H1 (cell line): ENCODE measurements at places on chromosomes 11 and 22.

DNA sequence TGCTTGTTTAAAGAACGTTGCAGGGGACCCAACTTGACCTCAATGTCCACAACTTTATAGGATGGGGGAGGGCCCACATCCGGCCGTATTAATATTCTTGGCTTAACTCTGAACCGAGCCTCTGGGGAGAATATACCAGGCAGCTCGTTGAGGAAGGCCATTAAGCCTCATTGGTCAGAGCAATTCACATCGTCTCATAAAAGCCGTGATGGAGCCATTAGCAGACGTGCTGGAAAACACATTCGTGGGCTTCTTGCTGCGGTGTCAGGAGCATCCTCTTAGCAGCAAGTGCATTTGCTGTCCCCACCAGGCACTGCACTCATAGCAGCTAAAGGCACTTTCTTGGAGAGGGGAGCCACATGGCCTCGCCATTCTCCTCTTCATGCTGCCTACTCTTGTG is 14.9 kb downstream of the DSCAML1 start:
- no peak for DNase-seq

DNA sequence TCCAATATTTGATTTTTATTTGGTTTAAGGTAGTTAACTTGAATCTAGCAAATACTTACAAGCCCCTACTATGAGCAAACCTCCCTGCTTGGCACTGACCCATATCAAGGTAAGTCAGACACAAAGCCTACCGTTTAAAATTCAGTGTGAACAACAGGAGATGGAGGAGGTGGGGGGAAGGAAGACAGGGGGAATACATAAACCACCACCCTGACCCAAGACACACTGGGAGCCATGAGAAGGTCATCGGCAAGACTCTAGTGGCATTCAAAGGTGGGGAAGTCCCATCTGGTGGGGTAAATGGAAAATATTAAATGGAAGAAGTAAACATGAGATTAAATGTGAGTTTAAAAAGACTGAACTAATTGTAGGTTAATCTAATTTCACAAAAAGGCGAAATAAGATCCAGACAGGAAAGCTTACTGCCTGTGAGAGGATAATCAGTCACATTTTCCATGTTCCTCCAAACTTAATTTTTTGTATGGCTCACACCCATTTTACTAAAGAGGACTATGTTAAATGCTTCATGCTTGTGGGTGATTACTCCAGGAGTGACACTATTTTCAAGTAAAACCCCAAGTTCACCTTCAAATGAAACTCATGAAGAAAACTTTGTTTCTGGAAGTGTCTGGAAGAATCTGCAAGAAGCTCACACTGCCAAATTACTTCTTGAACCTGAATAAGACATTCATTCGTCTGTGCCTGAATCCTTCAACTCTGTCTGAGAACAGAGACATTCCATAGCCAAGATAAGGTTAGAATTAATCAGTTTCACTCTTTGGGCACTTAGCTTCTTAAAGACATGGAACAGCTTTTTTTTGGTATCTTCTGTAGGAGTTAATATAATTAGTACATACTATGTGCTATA is 51.7 kb downstream of the PITPNB start:
- DNase-seq = no peak

- no peak for DNase-seq
These were observed 193.3 kb downstream of the DBX1 start for GRCh38 chr11:19966927-19967326.

GRCh38 chr11:114058026-114058706 is 1.3 kb upstream of the ZBTB16 start:
- no peak for DNase-seq

DNA sequence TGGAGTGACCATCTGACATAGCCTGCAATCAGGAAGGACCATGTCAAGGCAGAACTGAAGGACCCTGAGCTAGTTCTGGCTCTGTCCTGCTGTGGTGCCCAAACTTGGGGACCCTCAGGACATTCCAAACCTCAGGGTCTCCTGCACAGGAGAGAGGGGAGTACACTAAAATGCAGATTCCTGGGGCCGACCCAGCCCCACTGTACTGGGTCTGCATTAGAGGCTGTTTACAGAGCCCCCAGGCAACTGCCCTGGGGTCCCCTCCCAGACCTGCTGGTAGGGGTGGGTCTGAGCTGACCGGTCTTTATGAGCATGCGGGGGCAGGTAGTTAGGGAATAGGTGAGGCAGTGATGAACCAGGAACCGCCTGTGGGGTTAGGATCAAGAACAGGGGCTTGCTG is 6.8 kb downstream of the TRPM5 start:
- no peak for DNase-seq

- no peak for DNase-seq
These were observed 1.9 kb upstream of the BUD13 start for GRCh38 chr11:116774661-116775060.

DNA sequence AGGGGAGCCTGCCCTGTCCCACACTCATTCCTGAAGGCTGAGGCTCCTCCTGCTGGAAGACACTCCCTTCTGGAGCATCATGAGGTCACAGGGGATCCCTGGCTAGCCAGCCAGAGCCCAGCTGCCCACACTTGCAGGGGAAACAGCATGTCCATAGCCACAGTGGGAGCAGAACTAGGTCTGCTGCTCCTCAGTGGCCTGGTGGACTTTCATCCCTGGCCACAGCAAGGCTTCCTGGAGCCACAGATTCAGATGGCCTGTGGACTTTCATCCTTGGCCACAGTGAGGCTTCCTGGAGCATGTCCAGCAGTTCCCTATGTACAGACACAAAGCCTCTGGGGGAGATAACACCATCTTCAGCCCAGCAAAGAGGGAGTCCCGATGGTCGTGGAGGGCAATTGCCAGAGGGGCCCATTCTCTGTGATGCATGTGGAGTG is 5.9 kb upstream of the APOL6 start:
- no peak for DNase-seq
